Renal cortical epithelial cell (primary cell): ENCODE measurements at places on chromosomes 1 and 21. TPM values are rescaled to one million over a fixed set of nuclear protein-coding genes. Genes with fewer than 3 reads are reported as not detected.

The BGLAP gene
- 0.15 TPM in 1 of 2 replicates, not detected in the other for total RNA-seq

DNA sequence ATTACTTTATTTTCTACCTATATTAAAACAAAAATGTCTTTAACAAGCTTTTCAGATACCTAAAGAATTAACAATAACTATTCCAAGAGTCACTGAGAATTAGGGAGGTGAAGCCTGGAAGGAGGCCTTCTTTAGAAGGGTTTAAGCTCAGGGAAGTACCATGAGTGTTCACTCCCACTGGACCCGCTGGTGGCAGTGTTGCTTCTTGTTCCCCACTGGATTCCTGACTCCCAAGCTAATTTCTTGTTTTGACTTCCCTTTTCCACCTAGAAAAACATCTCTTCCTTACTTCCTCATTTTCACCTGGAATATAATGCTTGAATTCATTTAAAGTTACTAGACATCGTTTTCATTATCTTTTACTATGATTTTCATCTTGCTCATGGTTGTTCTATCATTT lies 264.2 kb downstream of the HMCN1 start:
- DNase-seq: peak; percentile 27

DNA sequence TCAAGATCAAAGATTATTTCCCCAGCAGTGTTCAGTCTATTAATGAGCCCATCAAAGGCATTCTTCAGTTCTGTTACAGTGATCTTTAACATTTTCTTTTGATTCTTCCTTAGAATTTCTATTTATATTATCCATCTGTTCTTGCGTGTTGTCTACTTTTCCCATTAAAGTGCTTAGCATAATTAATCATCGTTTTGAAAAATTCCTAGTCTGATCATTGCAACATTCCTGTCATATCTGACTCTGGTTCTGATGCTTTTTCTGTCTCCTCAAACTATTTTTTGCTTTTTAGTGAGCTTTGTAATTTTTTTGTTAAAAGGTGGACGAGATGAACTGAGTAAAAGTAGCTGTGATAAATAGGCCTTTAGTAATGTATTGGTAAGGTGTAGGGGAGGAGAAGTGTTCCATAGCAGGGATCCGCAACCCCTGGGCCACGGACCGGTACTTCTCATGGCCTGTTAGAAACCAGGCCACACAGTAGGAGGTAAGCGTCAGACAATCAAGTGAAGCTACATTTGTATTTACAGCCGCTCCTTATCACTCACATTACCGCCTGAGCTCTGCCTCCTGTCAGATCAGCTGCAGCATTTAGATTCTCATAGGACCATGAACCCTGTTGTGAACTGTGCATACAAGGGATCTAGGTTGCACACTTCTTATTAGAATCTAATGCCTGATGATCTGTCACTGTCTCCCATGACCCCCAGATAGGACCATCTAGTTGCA lies 163.3 kb downstream of the PIK3R3 start:
- DNase-seq: no peak

DNA sequence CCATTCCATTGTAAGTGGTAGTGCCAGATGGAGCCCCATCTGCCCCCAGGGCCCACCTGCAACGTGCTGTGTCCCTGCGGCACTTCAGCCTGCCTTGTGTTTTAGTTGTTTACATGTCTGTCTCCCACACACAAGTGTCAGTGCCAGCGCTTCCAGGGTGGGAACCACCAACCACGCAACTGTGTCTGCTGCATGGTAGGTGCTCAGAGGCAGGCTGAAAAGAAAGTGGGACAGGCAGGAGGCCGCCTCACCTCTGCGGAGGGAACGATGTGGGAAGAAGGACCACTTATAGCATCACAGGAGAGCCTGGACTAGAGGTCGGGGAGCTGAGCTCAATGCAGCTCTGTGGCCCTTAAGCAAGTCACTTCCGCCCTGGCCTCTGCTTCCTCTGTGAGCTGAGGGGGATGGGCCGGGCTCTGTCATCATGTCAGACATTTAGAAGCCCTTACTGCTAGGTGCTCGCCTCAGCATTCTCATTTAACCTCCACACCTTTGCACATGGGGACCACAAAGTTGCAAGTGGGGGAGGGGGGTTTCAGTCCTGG lies 17.9 kb downstream of the SLC9A1 start:
- no peak for DNase-seq
